ENCODE measurements at places on chromosomes 11 and 22.

DNA sequence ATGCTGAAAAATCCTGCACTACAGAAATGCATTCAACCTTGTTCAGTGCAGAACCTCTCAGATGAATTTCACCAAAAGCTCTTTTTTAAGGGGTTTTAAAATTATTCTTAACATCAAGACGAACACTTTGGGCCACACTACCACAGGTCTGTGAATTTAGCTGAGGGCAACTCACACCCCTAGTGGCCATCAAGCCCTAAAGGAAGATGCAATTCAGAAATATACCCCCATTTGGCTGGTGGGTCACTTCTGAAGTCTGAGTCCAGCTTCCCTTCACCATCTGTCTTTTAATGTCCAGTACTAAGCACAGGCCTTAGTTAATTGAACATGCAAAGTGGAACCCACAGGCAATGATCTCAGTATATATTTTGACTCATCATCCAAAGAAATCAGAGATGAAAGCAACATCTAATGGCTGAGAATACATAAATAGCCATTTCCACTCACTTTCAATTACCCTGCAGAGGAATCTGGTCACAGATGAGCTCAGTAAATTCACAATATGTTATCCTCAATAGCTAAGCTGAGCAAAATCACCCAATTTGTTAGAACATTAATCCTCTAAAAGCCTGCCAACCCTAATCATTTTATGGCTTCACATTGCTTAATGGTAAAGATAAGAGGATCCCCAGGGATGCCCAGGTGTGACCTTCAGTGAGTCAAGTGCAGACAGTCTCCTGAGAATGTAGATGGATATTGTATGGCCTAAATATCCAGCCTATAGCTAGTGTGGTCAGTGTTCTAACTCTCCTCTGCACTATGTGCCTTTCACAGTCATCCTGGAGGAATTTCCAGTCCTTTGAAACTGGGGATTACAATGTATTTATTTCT, 50.3 kb downstream of the FAM76B start:
- no peak for DNase-seq

DNA sequence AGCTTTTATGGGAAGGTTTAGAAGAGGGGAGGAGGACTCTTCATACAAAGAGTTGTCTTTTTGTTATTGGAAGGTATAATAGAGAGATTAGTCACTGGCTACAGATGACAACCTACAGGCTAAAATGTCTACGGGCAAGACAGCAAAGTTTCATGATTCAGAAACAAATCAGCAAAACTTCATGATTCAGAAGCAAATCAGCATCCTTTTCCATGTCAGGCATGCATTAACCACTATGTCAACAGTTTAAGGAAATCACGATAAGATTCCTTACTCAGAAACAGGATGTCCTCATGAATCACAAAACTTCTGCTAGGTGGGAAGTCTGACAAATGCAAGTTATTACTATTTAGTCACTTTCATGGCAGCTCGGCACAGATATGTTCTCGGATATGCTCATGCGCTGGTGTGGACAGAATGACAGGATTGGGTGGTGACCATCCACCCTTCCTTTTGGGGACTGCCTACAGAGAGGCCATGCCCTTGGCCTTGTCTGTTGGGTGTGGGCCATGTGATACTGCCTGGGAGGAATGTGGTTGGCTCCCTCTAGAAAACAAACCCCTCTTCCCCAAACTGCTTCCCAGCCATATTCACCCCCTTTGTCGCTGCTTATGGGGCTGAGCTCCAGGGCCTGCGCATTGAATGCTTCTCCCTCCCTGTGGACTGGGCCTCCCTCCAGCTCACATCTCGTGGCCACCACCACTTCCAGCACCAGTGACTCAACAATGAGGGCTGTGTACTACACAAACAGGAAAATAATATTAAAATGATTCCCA, 10.1 kb downstream of the C11orf91 start:
- no peak for DNase-seq

- no peak for DNase-seq
Measured at GRCh38 chr11:65854161-65854592, 3.8 kb downstream of the CFL1 start.

GRCh38 chr11:75773595-75774353, 5.2 kb downstream of the DGAT2 start:
- no peak for DNase-seq

DNA sequence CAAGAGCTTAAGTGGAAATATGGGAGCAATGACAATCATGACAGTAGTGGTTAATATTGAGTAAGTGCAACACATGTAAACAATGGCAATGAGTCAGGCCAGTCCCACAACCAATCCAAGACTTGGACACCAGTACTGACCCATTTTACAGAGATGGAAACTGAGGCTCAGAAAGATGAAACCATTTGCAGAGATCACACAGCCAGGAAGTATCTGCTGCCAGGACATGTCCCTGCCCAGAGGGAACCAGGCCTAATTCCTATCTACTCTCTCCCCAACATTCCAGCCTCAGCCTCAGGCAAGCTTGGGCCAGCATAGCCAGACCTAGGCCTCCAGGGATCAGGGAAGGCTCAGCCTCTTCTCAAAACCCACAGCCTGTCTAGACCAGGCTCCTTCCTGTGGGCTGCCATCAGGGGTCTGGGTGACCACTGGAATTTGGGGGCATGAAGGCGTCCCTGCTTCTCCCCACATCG, 395.1 kb downstream of the MN1 start:
- DNase-seq = no peak

DNA sequence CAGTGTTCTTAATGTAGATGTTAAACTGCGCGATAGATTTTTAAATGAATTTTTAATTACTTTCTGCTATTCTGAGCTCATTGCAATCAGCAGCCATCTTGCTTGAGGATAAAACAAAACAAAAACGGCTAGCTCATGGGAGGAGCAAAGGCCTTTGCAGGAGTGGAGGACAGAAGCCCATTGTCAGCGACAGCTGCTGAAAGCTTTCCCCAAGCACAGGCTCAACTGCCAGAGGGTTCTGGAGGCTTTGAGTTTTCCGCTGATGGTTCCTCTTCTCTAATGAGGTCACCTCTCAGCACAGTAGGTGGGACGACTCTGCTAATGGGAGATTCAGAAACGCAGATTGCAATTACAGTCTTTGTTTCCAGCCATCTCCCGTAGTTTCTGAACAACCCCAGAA, 167.1 kb upstream of the TTC12 start:
- DNase-seq = no peak

DNA sequence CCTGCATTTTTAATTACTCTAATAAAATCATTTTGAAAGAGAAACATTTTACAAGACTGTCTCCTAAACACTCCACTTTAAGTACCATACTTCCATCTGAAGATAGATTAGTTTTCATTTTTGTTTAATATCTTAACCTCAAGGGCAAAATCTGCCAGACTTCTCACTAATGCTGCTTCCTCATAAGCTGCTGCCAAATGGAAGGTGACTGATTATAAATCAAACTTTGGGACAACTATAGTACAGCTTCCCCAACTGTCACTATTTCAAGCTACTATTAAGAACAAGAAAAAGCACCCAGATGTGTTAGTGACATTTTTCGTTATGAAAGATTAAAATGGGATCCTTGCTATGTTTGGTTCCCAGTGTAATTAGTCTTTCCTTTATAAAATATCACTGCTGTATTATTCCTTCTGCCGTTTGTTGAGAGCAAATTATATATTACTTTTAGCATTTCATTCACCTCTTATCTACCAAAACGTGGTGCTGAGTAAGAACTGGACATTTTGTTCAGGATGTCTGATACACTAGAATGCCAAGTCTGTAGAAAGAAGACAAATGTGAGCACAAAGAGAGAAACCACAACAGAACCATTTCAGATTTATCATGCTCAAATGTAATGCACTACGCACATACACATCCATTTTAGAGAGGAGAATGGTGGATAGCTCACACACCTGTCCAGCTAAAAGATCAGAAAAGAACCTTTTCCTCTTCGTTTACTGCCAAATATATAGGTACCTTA, 312.2 kb upstream of the C11orf87 start:
- no peak for DNase-seq

GRCh38 chr11:74154620-74155281, 16.1 kb downstream of the C2CD3 start:
- DNase-seq = no peak

GRCh38 chr22:20650294-20651207, 123.4 kb upstream of the SERPIND1 start:
- no peak for DNase-seq

DNA sequence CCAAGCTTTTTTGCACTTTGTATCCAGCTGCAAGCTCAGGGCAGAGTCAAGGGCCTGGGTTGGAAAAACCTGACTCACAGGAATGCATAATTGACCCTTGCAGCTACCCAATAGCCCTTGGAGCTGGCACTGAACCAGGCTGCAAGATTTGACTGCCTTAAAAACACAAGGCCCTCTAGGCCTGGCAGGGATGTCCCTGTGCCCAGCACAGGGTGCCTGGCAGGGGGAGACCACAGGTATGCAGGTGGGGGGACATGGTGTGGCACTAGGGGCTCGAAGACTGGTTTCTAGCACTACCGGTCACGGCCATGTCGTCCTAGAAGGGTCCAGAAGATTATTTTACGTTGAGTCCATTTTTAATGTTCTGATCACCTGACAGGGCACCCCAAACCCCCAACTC, 30.2 kb downstream of the SBF1 start:
- no peak for DNase-seq

DNA sequence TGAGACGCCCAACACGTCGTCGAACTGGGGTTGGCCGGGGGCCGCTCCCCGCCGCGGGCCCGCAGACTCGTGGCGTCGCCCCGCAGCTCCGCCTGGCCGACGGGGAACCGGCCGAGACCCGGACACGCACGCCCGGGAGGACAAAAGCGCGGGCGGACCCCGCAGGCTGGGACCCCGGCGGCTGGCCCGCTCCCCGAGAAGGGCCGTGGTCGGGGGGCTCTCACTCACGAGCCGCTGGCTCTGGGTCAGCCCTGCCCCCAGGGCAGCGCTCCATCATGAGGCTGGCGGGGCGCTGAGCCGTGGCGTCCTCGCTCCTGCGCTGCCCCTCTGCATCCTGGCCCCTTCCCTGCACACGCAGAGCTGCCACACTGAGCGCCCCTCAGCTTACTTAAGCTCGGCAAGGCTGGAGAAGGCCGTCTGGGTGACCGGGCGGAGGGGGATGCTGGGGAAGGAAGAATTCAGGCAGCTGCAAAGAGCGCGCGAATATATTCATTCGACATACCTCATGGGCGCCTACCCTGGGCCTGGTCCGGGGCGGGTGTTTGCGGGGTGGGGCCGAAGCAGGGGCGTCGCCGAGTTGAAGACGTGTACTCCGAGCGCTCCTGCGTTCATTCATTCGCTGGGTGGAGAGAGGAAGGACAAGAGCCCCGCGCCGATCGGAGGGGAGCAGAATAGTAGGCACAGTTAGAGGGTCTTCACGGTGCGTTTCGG, 579 bp upstream of the CYB5R2 start:
- no peak for DNase-seq

- DNase-seq = no peak
Measured at GRCh38 chr11:127103586-127104388, 103.2 kb upstream of the KIRREL3 start.

DNA sequence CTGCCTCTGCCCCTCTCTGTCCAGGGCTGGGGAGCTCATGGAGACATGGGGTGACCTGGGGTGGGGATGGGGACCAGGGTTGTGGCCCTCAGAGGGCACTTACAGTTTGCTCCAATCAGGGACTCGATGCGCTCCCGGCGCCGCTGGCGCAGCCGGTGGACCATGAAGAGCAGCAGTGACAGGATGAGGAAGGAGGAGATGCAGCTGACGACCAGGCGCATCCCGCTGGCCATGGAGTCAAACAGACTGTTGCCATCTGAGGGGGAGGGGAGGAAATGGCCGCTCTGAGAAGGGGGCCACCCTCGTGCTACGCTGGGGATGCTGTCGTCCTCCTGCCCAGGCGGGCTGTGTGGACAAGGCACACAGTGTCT, 80.5 kb downstream of the DGCR2 start:
- DNase-seq = no peak

DNA sequence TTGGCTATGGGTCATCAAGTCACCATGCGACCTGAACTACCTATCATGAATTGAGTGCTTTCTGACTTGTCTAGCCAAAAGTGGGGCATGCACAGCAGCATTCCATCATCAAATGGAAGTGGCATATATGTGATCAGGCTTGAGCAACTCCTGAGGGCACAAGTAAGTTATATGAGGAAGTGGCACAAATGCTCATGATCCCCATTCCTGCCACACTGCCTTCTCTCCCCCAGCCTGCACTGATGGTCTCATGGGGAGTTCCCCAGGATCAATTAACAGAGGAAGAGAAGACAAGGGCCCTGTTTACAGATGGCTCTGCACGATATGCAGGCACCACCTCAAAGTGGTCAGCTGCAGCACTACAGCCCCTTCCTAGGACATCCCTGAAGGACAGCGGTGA, 21.8 kb downstream of the MS4A4E start:
- DNase-seq = no peak

DNA sequence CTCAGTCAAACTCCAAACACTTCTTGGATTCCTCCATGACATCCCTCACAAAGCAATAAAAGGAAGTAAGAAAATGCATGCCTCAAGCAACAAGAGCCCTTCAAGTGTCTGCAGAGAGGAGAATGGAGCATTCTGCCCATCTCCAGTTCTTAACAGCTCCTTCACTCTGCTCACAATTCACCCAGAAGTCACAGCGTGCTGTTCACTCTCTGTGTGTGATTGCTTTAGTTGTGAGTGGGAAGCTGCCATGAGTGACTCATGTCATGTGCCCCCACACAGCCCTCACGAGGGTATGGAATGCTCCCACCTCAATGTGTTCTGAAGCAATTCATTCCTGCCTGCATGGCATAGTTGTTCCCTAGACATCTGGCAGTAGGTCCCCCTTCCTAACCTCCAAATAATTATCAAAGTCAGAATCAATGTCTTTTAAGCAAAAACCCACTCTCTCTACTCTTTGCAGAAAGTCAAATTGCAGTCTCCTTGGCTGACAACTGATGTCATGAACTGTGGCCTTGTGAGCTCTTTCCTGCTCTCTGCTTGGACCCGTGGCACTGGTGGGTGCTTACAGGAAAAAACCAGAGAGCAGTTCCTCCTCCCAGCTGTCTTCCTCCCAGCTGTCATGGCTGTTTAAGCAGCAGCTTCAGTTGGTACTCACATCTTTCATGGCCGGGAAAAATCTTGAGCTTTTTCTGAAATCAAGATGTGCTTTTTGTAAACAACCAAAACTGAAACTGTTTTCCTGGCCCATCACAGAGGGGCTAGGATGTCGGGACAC, 112.1 kb upstream of the SPON1 start:
- no peak for DNase-seq

All from effector CD4-positive, alpha-beta T cell (primary cell).